ENCODE measurements at places on chromosomes 3 and 15. TPM values are rescaled to one million over a fixed set of nuclear protein-coding genes. Genes with fewer than 3 reads are reported as not detected.

The WHAMM gene
- 14.8 TPM for total RNA-seq

The GOLGA6L1 gene
- total RNA-seq, result not detected

The TUSC7 gene
- not detected for total RNA-seq

The CLDN16 gene
- total RNA-seq, result not detected

The CIB2 gene
- total RNA-seq, result 12.1 TPM

The EPB42 gene
- total RNA-seq, result 4.6 TPM

The HERC2 gene
- 54.5 TPM for total RNA-seq

The IMPG2 gene
- total RNA-seq, result 2.1 TPM

The NTRK3 gene
- 14.7 TPM for total RNA-seq

GRCh38 chr3:16441371-16441875, 72.1 kb downstream of the RFTN1 start:
- DNase-seq, result peak; percentile 38

DNA sequence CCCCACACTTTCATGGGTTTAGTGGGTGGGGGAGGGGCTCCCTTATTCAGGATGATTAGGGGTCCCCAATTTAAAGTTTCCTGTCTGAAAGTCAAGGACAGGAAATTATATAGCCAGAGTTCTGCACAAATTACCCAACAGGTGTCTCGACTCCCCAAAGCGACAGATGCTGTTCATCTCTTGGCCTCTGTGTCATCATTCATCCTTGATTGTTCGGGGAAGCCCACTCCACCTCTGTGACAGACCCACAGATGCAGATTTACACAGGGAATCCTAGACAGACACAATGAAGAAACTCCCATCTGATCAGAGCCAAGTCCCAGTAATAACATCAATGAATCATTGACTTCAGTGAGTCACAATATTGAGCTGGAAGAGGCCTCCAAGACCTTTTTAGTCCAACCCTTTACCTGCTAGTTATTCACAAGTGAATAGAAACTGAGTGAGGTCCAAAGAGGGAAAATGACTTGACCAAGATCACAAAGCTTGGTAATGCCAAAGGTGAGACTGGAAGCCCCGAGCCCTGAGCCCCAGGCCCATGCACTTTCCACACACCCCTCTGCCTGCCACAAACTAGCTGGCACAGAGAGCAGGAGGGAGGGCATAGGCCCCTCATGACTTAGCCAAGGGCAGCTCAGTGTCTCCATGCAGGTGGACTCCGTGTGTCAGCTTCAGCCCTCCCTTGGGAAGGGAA, 7.9 kb upstream of the SRP14 start:
- no peak for DNase-seq

DNA sequence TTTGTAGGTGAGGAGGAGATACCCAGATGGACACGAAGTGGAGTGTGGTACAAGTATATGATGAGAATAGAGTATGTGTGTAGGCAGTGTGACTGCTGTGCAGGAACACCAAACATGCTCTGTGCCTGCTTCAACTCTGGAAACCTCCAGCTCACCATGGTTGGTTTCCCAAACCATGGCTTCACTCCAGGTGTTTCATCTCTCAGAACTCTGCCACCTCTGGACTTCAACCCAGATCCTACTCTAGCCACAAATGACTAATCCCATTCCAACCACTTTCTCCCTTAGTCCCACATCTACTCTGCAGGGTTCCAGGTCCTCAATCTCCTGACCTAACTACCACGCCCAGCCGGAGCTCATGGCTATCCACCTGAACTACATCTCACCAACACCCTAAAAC, 102.1 kb downstream of the RYK start:
- DNase-seq, result no peak

- no peak for DNase-seq
Measured at GRCh38 chr3:38170722-38171121, 5.4 kb downstream of the OXSR1 start.

DNA sequence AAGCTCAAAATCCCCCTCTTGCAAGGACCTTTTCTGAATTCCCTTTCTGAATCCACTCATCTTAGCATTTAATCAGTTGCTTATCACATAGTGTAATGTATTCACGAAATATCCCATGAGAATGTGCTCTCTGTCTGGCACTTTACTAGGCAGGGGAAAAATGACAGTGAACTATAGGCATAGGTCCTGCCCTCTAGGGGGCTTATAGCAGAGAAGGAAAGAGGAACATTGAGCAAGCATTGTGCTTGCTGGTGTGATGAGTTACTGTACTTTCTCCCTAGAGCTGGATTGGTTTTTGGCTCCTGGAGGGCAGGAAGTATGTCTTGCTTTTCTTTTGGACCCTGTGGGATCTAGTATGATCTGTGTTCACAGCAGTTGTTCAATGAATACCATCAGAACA, 26.5 kb downstream of the DUOX2 start:
- DNase-seq, result no peak

- peak; percentile 5 for DNase-seq
Measured at GRCh38 chr3:186882881-186883685, 40.6 kb downstream of the ADIPOQ start.

- DNase-seq, result no peak
Measured at GRCh38 chr3:161599697-161600096, 103.1 kb downstream of the OTOL1 start.

GRCh38 chr3:170826047-170826446, 43.9 kb downstream of the RPL22L1 start:
- DNase-seq, result no peak

DNA sequence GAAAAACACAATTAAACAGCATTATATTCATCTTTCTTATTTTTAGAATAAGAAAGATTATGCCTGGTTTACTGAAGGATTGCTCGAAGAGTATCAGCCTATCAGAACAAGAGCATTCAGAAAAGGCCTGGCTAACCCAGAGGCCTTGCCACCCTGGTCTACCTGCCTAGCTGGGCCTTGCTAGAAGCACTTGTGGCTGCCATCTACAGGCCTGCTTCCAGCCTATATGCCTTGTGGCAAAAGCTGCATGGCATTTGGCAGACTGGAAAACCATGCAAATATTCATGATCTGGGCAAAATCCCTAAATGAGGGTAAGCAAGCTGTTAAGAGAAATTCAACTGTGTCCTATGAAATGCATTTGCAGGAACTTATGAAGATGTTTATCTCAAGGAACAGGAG, 9.3 kb upstream of the ATP13A4 start:
- no peak for DNase-seq

- no peak for DNase-seq
Measured at GRCh38 chr3:81521855-81522254, 239.6 kb downstream of the GBE1 start.

GRCh38 chr3:152578769-152579168, 256.2 kb upstream of the P2RY1 start:
- no peak for DNase-seq

DNA sequence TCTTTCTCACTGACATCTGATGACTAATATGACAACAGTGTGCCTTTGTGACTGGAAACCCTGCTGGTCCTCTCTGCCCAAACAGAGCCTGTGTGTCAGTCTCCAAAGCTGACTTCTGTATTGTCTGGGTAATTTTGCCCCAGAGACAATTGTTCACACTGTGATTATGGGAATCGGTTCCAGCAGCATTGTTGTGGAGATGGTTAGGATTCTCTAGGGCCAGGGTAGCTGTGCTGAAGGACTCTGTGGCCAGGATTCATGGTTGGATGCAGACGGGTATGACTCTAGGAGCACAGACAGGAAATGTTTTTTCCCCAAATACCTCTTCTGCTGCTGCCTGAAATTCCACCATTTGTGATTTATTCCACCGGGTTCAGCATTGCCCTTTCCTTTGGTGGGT, 57.5 kb upstream of the ITGA11 start:
- DNase-seq, result no peak

All from tongue (tissue), 3 donors.